ENCODE measurements at places on chromosomes 16 and 17.

- no peak for DNase-seq
Measured at GRCh38 chr17:43545383-43545632, 832 bp downstream of the ETV4 start.

- no peak for DNase-seq
Measured at GRCh38 chr16:85227084-85227945, 115.0 kb upstream of the CIBAR2 start.

GRCh38 chr17:44344939-44345453 is at the start of gene GRN:
TSS of gene GRN (plus strand) at chr17:44345302. CDS start at chr17:44349165, 3,863 bp downstream.
- DNase-seq, result peak; percentile 95

DNA sequence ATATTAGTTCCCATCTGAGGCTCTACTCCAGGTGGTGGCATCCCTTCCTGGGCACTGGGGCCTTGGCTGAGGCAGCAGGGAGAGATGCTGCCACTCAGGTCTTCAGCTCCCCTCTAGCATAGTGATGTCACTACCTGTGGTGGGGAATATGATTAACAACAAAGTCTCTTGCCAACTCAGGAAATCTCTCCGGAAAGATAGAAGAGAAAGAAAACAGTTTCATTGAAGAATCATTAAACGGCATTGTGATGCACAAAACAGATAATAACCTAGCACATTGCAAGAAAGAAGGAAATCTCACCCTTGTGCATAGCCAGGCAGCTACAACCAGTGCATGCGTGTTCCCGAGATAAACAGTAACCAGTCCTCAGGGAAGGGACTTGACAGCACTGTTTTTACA is 12.2 kb upstream of the ZNF267 start:
- DNase-seq, result no peak

DNA sequence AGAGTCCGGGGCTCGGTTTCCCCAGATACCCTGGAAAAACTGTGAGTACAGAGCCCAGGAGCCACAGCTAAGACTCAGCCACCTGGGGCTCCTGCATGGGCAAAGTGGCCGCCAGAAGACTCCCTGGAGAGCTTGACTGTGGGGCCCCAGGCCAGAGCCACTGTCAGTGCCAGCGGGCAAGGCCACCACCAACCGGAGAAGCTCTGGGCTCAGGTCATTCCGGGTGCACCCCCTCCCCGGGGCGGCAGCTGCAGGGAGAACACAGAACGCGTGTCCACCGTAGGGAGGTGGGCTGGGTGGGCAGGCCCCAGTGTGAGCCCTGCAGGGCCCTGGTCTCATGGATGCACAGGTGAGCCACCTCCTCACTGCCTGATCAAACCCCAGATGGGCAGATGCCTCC is 22.3 kb upstream of the RBFOX3 start:
- peak; percentile 60 for DNase-seq

DNA sequence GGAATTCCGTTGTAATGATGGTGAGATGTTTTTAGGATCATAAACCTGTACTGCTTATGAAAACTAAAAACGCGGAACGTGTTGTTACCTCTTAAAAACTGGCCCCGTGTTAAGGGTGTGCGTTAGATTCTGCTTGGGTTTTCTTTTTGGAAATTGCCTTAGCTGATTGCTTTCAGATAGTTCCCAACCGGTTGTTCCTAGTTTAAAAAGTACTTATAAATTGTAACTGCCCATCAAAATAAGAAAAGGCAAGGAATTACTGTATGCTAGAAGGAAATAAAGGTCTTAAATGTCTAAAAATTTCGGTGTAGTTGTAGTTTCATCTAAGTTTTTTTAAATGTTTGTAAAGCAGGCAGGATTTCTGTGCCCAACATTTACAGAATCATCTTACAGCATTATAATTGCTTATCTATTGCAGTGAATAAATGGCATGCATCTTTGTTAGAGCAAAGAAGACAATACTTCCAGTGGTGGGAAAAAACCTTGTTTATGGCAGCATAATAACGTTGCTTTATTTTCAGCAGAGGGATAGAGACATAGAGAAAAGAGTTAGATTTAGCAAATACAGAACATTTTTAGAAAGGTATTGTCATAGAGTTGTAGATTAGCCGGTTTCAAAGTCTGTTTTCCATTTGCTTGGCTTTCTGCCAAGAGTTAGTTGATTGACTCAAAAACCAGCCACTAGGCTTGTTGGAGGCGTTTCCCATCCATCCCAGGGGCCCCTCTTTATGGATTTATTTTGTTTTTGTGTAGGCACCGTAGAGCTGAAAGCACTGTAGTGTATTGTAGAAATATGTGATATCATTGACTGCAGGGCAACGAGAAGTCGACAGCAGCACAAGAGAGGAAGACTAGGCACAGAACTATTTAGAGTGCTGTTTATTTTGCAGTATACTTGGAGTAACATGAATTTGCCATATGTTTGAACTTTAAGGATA is 1.7 kb downstream of the PPM1D start:
- DNase-seq, result peak; percentile 77

- DNase-seq, result no peak
Measured at GRCh38 chr17:40017422-40018080, 2.3 kb downstream of the CSF3 start.

- no peak for DNase-seq
Measured at GRCh38 chr17:14780097-14780651, 479.3 kb downstream of the HS3ST3B1 start.

DNA sequence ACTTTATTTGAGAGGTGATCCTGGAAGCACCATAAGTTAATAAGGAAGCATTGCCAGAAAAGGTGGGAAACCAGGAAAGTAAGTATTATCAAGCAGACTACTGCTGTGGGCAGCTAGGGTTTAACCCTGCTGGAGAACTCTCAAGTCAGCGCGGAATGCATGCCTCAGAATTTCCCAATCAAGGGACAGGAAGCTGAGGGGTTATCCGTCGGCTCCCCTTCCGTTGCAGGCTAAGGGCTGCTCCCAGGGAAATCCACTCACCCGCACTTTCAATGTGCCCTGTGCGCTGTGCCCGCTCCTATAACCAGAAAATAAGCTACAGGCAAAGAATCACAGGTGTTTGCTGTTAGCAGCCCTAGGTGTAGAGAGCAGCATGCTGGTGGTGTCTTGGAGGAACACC is 138.5 kb upstream of the CACNG3 start:
- no peak for DNase-seq

- DNase-seq, result no peak
Measured at GRCh38 chr16:15808071-15808470, 48.8 kb downstream of the MYH11 start.

GRCh38 chr17:5121186-5121841 is 5.5 kb downstream of the USP6 start:
- no peak for DNase-seq

DNA sequence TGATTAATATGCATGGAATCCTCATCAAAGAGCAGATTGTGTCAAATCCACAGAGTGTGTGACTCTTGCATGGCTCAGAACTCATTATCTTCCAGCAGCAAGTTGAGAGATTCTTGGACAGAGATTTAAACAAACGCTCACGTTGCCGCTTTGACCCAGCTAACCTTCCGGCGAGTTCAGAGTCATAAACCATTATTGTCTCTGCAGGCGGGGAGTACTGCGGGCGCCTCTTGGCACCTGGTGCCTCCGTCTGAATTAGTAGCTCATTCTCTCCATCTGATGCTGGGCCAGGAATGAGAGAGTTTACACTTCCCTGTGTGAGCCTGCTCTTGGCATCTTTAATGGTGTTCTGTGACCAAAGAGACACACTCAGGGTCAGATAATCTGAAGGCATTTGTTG is 138.6 kb upstream of the WSCD1 start:
- no peak for DNase-seq

- no peak for DNase-seq
Measured at GRCh38 chr16:84351630-84352029, 16.7 kb upstream of the ATP2C2 start.

Measured in left forelimb (tissue), 1 donor.